Mammary epithelial cell (primary cell): ENCODE measurements at places on chromosomes 1 and 21.

- DNase-seq: no peak
These were observed 3.4 kb downstream of the RERE start for GRCh38 chr1:8813991-8814390.

GRCh38 chr1:36384542-36385409, 948 bp downstream of the STK40 start:
- peak; percentile 78 for DNase-seq

DNA sequence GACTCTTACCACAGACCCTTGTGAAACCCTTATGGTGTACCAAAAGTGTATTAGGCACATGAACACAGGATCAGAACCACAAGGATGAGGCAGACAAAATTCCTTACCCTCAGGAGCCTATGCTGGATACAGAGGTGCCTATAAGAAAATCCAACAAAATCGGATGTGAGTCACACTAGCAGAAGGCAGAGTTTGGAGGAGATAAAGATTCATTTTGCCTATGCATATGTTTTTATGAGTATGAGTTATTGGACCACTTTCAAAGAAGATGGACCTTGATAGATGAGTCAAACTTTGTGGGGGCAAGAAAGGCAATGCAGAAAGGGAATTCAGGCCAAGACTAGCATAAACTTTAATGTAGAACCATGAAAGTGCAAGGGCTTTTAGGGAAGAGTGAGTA, 17.0 kb downstream of the CAMK1G start:
- DNase-seq: peak; percentile 46

- no peak for DNase-seq
These were observed 42.0 kb downstream of the CXADR start for GRCh38 chr21:17554679-17555465.

DNA sequence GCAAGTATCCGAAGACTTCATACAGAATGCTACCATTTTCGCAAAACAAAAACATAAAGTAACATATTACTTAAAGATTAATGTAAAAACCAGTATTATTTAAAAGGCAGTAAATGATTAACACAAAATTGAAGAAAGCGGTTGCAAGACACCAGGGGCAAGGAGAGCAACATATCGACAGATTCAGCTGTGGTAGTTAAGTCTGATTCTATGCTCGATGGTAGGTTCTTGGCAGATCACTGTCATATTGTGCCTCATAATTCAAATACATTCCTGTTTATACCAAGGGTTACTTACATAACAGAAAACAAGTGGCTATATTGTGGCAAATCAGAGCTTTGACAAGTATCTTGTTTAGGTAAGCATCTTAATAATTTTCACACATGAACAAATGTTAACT, 37.7 kb downstream of the NRIP1 start:
- no peak for DNase-seq

DNA sequence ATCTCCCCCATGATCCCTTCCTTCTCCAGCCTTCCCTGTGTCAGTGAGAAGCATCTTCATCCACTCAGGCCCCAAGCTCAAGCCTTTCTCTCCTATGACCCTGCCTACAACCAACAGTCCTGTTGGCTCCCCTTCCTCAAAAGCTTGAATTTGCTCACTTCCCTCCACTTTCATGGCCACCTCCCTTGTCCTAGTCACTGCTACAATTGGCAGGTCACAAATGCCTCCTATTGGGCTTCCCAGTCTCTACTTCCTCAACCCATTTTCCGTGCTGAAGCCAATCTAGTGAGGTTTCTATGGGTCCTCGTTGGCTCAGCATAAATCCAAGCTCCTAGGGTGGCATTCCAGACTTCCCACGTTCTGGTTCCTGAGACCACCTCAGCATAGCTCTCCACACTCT, 40.2 kb upstream of the SLC6A9 start:
- DNase-seq: no peak

DNA sequence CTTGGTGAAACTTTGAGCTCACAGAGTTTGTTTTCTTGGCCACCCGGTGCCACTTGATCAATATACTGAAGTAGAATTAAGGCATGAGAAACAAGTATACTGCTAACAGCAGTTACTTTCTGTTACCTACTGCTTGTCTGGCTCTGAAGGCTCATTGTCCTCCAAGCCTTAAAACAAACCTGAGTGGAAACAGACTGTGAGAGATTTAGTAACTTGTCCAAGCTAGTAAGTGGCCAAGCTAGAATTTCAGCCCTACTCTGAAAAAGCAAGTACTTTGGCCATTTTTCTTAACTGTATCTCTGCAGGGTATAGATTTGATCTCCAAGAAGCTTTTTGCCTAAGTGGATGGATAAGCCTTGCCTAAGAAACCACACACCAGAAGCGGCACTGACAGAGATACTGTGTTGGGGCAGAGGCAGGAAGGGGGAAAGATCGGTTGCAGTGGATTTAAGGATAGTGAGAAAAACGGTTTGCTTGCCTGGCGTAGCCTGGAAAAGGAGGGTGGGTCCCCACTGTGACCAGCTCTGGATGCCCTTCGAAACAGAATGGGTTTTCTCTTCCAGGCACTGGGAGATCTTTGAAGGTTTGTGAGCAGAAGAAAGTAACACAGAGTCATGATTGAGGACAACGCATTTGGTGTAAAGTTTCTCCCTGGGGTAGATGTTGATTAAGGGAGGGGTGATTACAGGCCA, 2.1 kb upstream of the MACO1 start:
- DNase-seq: no peak

GRCh38 chr1:18915341-18915740, 13.0 kb upstream of the ALDH4A1 start:
- DNase-seq: no peak

DNA sequence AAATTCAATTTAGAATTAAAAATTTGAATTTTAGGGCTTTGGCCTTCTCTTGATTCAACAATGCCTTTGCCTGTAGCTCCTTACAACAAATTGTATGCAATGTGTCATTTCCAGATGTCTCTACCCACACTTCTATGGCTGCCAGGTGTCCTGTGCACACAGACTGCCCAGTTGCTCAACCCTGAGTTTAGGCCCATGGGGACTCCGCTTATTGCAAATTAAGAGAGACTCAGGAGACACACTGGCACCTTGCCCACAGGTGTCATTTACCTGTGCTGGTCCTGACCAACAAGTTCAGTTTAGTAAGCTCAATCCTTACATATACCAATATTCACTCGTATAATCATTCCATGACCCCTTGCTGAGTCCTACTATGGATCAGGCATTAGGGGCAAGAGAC, 236.1 kb downstream of the OMA1 start:
- no peak for DNase-seq

DNA sequence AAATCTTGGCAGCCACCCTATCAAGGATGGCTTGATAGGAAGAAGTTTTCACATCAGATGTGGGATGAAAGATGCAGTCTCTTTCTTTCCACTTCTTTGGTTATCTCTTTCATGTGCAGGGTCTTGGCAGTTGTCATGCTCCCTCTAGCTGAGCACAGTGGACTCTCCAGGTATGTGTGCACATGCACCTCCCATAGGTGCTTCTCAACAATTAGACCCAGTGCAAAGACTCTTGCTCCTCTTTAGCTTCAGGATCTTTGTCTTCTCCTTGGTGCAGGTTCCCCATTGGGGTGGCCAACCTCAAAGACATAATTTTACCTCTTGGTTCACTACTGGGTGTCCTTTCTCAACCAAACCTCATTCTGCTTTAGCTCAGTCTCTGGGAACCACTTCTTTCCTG, 80.7 kb downstream of the TBX15 start:
- DNase-seq: no peak

DNA sequence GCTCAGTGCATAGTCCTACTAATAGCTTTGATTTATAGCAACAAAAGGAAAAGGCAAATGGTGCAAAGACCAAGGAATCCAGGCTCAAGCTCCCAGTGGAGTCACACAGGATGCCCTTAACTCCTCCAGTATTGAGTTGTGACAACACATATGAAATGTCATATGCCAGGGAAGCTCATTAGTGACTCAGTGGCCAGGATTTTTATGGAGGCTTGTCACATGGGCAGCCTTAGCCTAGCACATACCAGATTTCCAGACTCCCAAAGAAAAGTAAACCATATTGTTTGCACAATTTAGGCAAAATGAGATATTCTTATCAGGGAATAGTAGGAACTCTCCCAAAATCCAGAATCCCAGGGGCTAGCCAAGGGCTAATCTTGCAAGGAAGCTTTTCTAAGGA, 129.2 kb downstream of the MAGI3 start:
- peak; percentile 30 for DNase-seq

- peak; percentile 77 for DNase-seq
These were observed 162.3 kb downstream of the PSMG1 start for GRCh38 chr21:39020751-39021477.

DNA sequence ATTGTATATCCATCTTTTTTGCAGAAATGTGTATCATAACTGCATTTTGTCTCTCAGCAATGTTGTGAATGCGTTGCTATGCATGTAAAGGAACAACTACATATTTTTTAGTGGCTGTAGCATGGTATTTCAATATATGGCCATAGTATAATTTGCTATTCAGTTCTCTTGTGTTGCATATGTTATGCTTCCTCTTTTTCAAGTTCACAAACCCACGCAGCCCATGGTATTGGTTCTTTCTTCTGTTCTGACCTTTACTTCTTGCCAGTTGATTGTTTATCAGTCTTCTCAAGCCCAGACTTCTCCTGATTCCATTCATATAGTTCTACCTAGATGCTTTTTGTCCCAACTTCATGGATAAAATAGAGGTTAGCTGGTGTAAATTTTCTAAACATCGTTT, 6.1 kb downstream of the SLC22A15 start:
- no peak for DNase-seq

DNA sequence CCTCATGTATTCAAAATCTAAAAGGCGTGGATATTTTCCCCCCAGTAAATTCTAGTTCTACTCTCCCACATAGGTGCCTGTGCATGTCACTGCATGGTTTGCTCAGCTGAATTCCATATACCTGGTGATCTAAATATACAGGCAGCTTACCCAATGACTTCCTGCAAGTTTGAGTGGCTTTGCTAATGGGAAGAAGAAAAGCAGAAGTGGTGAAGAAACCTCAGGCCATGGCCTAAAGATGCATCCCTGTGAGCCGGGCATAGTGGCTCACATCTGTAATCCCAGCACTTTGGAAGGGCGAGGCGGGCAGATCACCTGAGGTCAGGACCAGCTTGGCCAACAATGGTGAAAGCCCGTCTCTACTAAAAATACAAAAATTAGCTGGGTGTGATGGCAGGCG, 11.5 kb downstream of the SLC44A3 start:
- no peak for DNase-seq

DNA sequence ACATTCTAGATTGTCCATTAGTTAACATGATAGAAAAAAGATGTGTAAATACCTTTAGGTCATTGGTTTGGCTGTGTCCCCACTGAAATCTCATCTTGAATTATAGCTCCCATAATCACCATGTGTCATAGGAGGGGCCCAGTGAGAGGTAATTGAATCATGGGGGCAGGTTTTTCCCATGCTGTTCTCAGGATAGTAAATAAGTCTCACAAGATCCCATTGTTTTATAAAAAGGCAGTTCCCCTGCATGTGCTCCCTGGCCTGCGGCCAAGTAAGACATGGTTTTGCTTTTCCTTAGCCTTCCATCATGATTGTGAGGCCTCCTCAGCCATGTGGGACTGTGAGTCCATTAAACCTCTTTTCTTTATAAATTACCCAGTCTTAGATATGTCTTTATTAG, 32.5 kb upstream of the SLC44A5 start:
- peak; percentile 22 for DNase-seq

- no peak for DNase-seq
These were observed 266.9 kb downstream of the PTPRU start for GRCh38 chr1:29502911-29503840.

- DNase-seq: no peak
These were observed 275.7 kb upstream of the CAMK1G start for GRCh38 chr1:209307846-209308245.

GRCh38 chr1:64295561-64295960, 92.1 kb downstream of the UBE2U start:
- DNase-seq: peak; percentile 23

- DNase-seq: no peak
These were observed 38.4 kb downstream of the AHCTF1 start for GRCh38 chr1:246893191-246893939.

- no peak for DNase-seq
These were observed 2.5 kb upstream of the WNT2B start for GRCh38 chr1:112506306-112506705.

DNA sequence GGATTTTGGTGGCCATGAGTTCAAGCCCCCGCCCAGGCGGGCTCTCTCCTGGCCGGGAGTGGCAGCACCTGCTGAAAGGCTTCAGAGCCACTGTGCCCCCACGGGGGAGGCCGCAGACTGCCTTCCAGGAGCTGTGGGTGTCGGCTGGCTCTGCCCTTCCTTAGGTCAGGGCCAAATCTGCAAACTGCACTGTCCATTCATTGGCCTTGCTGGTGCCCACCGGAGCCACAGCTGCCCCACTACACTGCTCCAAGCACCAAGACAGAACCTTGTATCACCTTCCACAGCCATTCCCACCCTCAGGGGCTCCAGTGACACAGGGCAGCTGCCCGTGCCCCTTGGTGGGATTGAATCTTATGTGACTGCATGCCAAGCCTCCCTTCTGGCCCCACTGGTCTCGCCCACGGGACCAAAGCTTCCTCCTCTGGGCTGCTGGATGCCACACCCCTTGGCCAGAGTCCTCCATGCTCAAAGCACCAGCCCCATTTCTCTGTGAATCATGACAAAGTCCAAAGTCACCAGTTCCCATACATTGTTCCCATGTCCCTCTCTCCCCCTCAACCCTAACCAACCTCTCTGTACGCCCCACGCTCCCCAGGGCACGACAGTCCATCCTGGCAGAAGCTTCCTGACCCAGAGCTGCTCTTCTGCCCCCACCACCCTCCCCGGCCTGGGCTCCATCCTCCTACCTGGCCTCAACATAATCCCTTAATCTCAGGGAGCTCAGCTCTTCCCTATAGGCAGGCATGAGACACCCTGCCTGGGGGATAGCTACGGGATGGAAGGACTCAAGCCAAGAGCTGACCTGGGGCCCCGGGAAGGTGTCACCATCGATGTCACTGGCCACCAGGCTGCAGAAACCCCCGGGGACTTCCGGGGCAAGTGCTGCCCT, 20.9 kb upstream of the GPR153 start:
- DNase-seq: no peak
